ENCODE measurements at places on chromosomes 12 and 14. TPM values are rescaled to one million over a fixed set of nuclear protein-coding genes. Genes with fewer than 3 reads are reported as not detected.

DNA sequence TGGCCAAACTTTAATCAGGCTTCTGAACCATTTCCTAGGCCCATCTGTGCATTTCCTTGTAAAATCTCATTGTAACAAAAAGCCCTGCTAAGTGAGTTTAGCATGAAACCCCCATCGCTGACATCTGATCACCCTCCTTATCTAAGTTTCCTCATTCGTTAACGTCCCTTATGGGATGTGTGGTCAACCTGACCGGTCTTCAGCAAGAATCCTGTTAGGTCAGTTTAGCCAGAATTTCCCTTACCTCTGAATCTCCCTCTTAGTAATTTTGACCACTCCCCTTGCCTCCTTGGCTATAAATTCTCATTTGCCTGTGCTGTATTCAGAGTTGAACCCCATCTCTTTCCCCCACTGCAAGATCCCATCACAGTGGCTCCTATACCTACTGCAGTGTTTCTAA is 239.3 kb downstream of the RMST start:
- DNase-seq: no peak

- no peak for DNase-seq
Measured at GRCh38 chr14:55891692-55892091, 226.5 kb upstream of the PELI2 start.

DNA sequence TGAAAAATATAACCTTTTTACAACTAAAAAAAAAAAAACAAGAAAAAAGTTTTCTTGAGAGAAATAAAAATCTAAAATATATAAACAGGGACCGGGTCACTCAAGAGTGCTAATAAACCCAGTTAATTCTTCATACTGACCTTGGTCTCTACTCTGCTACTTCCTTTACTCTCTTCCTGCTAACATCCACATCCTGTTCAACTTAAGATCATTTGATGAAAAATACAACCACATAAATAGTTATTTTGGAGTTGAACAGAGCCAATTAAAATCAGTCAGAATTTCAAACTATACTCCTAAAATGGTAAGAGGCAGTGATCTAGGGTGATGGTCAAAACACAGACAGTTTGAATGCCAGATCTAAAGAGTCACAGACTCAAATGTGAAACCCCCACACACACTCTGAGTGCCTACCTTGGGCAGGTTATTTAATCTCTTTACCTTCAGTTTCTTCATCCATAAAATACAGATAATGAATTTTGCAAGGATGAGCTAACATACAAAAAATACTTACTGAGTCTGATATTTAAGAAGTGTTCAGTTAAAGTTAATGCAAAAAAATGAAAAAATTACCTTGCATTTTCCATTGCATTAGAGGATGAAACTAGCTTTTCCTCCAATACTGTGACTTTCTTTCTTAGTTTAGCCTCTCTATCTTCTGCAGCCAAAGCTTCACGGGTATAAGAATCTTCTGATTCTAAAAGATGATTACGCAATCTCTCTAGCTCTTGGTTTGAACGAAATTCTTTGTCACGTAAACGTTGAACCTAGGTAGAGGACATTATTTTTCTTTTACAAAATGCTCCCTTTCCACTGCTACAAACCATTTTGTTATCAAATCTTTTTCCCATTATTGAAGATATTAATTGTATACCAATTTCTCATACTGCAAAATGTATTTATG is 40.9 kb downstream of the TRIP11 start:
- DNase-seq: no peak

Gene GSC
- not detected for polyA plus RNA-seq

Gene PAH
- 84.2 TPM for polyA plus RNA-seq

Gene CAPS2
- polyA plus RNA-seq: 9.2 TPM

Gene MYO1H
- polyA plus RNA-seq: 0.89 TPM

Gene LPAR5
- polyA plus RNA-seq: 1.3 TPM

- DNase-seq: no peak
Measured at GRCh38 chr14:47921133-47921532, 245.7 kb upstream of the MDGA2 start.

DNA sequence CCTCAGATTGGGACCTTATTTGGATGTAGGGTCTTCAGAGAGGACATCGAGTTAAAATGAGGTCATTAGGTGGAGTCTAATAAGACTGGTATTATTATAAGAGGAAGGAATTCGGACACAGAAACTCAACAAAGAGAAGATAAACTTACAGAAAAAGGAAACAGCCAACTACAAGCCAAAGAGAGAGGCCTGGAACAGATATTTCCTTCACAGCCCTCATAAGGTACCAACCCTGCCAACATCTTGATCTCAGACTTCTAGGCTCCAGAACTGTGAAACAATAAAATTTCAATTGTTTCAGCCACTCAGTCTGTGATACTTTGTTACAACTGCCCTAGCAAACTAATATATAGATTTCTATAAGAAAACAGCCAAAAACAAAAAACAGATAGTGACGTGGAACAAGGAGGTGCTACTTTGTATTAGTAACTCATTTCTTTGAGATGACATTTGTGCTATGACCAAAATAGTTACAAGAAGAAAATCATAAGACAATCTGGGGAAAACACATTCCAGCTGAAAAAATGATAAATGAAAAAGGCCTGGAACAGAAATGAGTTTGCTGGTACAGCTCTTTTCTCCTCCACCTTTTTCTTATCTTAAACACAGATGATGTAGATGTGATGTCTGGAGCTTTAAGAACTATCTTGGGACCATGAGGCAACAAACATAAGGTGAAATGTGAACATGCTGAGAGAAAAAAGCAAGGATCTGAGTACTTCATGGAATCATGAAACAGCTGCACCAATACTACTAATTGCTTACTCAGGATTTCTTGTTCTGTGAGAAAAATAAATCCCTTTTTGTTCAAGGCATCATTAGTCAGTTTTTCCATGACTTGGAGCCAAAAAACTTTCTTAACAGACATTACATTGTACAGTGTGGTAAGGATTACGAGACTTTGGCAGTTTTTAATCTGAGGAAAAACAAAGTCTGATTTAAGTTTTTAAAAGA is 243.2 kb downstream of the ANO6 start:
- DNase-seq: no peak

GRCh38 chr12:93776581-93777018 is 99.4 kb downstream of the CRADD start:
- DNase-seq: no peak

Gene NTS
- 4.8 TPM for polyA plus RNA-seq

GRCh38 chr14:36508418-36509068 is 11.5 kb downstream of the NKX2-1 start:
- no peak for DNase-seq

DNA sequence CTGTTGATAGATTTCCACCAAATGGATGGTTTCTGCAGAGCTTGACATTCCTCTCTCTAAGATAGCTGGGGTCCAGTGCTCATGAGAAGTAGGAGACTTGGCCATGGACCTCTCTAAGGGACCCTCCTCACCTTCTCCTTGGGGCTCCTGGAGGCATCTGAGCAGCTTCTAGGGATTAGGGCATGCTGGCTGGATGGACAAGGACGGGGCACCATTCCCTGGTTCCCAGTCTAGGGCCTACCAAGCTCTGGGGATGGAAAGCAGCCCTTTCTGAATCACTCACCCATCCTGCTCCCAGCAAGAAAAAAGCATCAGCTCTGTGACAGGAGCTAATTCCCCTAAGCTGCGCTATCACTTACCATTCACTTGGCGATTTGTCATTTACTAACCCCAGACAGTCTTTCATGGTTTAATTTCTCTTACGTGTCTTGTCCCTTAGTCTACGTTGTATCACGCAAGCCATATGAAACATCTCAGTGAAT is 39.5 kb downstream of the VWF start:
- DNase-seq: no peak

Gene SERPINA9
- not detected for polyA plus RNA-seq

Gene ANO2
- polyA plus RNA-seq: 3.5 TPM

DNA sequence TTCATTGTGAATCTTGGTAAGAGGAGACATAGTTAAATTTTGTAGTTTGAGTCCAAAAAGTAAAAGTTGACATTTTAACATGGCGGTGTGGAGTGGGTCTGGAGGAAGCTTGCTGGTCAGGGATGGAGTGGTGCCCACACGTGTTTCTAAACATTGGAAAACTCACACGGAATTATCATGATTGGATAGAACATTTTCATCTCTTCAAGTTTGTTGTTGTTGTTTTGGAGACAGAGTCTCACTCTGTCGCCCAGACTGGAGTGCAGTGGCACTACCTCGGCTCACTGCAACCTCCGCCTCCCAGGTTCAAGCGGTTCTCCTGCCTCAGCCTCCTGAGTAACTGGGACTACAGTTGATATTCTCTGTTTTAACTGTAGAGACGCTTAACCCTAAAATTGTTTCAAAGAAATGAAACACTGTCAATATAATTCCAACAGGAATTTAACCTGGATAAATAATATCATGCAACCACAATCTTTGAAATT is 502 bp upstream of the MBIP start:
- no peak for DNase-seq

Gene B4GALNT3
- 18.2 TPM for polyA plus RNA-seq

GRCh38 chr14:76762411-76763095 is 1.3 kb downstream of the VASH1 start:
- DNase-seq: no peak

DNA sequence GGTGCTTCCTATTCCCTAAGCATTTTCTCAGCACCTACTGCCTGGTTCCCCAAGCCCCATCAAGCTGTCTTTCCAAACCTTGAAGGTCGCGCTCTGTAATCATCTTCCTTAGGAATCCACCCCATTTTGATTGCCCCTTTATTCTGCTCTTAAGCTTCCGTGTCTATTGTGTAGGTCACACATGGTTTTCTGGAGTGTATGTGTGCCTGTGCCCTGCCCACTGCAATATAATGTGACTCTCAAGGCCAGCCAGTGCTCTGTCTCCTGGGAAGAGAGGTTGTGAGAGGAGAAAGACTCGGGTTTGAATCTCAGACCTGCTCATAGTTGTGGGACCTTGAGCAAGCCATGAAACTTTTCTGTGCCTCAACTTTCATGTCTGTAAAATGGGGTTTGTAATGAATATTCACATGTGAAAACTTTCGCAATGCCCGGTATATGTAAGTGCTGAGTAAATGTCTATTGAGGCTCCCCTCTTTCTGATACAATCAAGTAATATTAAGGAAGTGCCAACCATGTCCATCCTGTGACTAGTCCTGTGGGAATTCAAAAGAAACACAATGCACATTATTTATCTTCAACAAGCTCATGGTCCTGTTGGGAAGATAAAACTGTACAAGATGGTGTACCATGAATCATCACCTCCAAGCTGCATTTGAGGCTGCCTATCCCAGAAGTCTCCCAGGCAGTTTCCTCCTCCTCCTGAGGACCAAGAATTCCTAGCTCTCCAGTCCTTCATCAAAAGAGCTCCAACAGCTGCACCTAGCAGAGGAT is 774 bp upstream of the KRT75 start:
- no peak for DNase-seq

Gene PDZRN4
- 6.0 TPM for polyA plus RNA-seq

DNA sequence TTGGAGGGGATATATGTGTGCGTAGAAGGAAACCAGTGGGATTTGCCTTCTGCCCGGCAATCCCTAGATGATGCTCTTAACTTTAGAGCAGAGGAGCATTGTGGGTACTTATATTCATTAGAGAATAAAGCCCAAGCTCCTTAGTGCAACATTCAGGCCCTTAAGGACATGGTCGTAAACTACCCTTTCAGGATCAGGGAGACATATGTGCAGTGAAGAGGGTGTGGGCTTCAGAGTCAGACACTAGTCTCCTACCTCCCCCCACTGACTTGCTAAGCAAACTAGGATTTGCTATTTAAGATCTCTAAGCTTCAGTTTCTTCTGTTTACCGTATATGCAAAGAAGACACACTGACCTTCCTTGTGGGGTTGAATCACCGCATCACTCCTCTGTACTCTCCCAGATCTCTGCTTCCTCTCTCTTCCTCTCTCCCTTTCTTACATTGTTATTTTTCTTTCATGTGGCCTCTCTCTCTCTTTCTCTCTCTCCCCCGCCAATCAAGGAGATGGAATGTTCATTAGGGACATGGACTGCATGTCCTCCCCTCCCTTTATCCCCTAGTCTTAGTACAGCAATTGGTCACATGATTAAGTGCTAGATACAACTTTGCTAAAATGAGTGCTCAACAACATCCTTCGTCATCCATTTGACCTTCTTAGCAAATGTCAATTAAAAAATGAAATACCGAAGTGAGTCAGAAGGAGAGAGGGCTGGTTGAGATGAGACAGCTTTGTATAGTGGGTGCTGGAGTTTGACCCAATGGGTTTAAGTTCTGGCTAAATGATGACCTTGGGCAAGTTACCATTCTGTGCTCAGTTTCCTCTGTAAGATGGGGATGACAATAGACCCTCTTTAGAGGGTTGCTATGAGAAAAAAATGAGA is 91.7 kb downstream of the TMX1 start:
- DNase-seq: no peak

DNA sequence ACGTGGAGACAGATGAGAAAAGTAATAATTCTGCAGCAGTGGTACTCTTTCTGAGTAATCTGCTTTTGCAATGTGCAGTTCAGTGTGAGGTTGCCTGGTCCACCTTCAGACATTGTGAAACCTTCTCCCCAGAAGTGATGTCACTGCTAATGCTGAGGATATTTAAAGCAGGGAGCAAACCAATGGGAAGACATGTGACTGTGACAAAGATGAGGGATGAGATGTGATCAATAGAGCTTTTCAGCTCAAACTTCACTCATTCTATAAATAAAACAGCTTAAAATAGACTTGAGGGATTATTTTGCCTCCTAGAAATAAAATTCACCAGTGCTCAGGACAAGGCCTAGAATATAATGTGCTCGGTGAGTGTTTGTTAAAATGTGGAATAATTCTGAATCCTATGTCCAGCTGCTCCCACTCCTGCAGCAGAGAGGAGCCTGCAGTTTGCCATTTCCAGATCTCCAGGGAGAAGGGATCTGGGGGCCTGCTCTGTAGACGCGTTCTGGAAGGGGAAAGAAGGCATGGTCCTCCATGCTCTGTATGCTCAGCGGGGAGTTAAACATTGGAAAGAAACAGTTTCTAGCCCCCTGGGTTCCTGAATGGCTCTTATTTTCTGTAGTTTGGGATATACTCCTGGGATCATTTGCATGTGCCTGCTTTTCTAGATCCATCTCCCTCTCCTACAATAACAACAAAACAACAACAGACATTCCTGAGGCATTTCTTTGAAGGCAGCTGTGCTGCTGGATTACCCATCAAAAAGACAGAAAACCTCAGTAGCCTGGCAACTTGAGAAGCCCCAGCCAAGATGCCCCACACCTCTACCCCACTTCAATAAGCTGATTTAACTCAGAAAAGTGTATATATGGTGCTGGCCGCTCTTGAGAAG is 8.9 kb downstream of the SLC7A8 start:
- no peak for DNase-seq

Gene CD69
- 1.2 TPM for polyA plus RNA-seq
